A172 (cell line): ENCODE measurements at places on chromosomes 11 and 22. TPM values are rescaled to one million over a fixed set of nuclear protein-coding genes. Genes with fewer than 3 reads are reported as not detected.

Gene OR52N2
- total RNA-seq: not detected in 2 replicates

Gene P2RX6
- total RNA-seq: 2.8 and 3.5 TPM in 2 replicates

Gene XKR3
- total RNA-seq: 0.14 TPM in 1 of 2 replicates, not detected in the other

Gene ASPHD2
- 4.0 and 4.5 TPM in 2 replicates for total RNA-seq

Gene CDCA5
- 40.0 and 49.5 TPM in 2 replicates for total RNA-seq

Gene ME3
- 0.72 and 4.2 TPM in 2 replicates for total RNA-seq

Gene CRYBA4
- not detected in 2 replicates for total RNA-seq

Gene UBQLNL
- not detected in 2 replicates for total RNA-seq

Gene UEVLD
- total RNA-seq: 52.6 and 61.7 TPM in 2 replicates

Gene CST6
- not detected in 2 replicates for total RNA-seq

Gene CCDC87
- total RNA-seq: 0.31 and 1.2 TPM in 2 replicates

Gene PYGM
- total RNA-seq: 0.12 TPM in 1 of 2 replicates, not detected in the other

Gene OOSP2
- total RNA-seq: not detected in 2 replicates

Gene FADS3
- 139 and 190 TPM in 2 replicates for total RNA-seq

Gene OR2AT4
- 0.02 TPM in 1 of 2 replicates, not detected in the other for total RNA-seq

Gene NAALADL1
- not detected in 2 replicates for total RNA-seq

Gene CHRM1
- 0.02 TPM in 1 of 2 replicates, not detected in the other for total RNA-seq

DNA sequence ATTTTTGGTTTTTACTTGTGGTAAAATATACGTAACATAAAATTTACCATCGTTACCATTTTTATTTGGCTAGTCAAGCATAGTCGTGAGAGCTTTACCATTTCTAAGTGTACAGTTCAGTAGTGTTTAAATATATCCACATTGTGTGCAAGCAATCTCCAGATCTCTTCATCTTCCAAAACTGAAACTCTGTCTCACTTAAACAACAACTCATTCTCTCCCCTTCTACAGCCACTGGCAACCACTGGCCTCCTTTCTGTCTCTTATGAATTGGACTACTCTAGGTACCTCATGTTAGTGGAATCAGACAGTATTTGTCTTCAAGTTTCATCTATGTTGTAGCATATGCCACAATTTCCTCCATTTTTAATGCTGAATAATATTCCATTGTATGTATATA is 37.4 kb downstream of the SMC1B start:
- DNase-seq: no peak

- DNase-seq: no peak
These were observed 314.2 kb downstream of the BLID start for GRCh38 chr11:121801781-121802180.

- no peak for DNase-seq
These were observed 67.3 kb upstream of the KCNQ1OT1 start for GRCh38 chr11:2767071-2767470.

DNA sequence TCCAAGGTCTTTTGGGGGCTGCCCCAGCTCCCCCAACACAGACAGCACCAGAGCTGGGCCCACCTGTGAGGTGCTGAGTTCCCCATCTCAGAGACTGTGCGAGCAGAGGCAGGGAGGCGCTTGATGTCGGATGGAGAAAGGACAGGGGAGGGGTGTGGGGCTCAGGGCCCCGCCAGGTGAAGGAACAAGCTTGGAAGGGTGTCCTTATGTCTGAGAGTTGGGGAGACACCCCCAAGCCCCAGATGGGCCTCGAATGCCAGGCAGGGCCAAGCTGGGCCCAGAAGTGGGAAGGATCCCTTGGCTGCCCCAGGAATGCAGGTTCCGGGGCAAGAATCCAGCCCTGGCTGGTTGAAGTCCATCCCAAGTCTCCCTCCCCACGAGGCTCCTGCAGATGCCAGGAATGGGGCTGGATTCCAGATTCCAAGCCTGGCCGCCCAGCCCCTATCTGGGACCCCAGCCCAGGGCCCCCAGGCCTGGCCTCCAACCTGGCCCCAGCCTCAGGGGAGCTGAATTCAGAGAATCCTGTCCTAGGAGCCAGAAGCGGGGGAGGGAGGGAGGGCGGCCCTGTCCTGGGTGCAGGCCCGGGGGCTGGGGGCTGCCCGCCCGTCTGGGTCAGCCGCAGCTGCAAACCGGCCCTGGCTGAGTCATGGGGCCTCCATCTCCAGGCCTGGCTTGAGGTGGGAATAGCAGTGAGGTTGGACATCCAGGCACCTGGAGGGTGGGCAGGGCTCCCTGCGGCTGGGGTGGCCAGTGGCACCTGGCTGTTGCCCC is 50.9 kb downstream of the CDKN1C start:
- DNase-seq: peak; percentile 33

- no peak for DNase-seq
These were observed 523.0 kb downstream of the METTL15 start for GRCh38 chr11:28631148-28631547.

GRCh38 chr11:23556163-23556750 is 696.0 kb upstream of the CCDC179 start:
- no peak for DNase-seq

- DNase-seq: no peak
These were observed 58.5 kb upstream of the ANO1 start for GRCh38 chr11:70019576-70020011.

- no peak for DNase-seq
These were observed 20.5 kb upstream of the SORL1-AS1 start for GRCh38 chr11:121473064-121473777.

GRCh38 chr11:59611570-59612565 is 3.7 kb downstream of the OSBP start:
- DNase-seq: no peak

DNA sequence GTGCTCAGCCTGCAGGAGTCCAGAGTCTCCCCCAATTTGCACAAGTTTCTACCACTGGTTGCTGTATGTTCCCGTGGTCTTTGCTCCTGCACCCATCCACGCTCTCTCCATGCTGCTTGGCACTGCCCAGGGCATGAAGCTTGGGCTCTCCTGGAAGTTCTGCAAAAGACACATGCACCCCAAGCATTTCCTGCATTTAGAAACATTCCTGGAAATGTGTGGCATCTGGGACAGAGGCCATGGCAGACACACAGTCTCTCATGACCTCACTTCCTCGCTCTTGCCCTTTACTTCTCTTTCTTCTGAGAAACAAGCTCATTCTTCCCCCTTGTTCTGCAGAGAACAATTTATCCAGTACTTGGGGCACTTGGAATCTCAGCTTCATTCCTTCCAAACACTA is 489.5 kb downstream of the BUD13 start:
- DNase-seq: no peak

DNA sequence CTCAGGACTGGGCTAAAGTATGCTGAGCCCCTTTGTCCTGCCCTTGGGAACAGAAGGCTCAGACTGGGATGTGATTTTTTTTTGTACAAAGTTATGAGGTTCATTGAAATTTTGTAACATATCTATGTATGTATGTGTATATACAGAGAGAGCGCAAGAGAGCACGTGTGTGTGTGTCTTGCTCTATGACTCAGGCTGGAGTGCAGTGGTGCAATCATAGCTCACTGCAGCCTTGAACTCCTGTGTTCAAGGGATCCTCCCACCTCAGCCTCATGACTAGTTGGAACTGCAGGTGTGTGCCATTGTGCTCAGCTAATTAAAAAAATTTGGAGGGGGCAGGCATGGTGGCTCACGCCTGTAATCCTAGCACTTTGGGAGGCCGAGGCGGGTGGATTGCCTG is 5.7 kb downstream of the TMEM25 start:
- no peak for DNase-seq

- no peak for DNase-seq
These were observed 12.8 kb downstream of the TSKU start for GRCh38 chr11:76795936-76796441.

- no peak for DNase-seq
These were observed 13.4 kb downstream of the RAB36 start for GRCh38 chr22:23158516-23159290.

- DNase-seq: no peak
These were observed 12.6 kb upstream of the GLYATL1 start for GRCh38 chr11:58926695-58927094.

- no peak for DNase-seq
These were observed 10.8 kb downstream of the TP53I11 start for GRCh38 chr11:44939673-44940395.

GRCh38 chr11:20474176-20474881 is 86.8 kb downstream of the PRMT3 start:
- DNase-seq: no peak

DNA sequence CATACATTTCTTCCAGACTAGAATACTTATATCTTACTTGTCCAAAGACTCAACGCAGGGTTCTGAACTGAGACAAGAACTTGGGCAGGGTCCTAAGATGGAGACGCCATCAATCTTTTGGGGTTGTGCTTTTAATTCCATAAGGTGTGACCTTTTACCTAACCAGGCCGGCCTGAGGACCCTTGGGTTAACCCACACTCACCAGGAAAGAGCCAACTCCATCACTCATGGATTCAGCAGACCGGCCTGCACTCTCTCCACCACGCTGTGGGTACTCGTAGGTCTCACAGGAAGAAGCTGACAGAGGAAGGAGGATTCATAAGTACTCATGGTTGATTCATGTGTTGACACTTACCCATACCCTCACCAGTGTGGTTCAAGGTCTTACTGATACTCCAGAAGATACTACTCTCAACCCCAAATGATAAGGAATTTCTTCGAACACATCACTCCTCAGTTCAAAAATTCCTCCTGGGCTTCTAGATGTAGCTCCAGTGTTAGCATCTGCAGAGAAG is 36.2 kb downstream of the USP35 start:
- no peak for DNase-seq

GRCh38 chr11:115199481-115200069 is 304.6 kb downstream of the CADM1 start:
- peak; percentile 4 for DNase-seq

- no peak for DNase-seq
These were observed 70.1 kb upstream of the TTLL12 start for GRCh38 chr22:43256976-43257545.

- no peak for DNase-seq
These were observed 90.4 kb downstream of the RBFOX2 start for GRCh38 chr22:35938226-35938625.

DNA sequence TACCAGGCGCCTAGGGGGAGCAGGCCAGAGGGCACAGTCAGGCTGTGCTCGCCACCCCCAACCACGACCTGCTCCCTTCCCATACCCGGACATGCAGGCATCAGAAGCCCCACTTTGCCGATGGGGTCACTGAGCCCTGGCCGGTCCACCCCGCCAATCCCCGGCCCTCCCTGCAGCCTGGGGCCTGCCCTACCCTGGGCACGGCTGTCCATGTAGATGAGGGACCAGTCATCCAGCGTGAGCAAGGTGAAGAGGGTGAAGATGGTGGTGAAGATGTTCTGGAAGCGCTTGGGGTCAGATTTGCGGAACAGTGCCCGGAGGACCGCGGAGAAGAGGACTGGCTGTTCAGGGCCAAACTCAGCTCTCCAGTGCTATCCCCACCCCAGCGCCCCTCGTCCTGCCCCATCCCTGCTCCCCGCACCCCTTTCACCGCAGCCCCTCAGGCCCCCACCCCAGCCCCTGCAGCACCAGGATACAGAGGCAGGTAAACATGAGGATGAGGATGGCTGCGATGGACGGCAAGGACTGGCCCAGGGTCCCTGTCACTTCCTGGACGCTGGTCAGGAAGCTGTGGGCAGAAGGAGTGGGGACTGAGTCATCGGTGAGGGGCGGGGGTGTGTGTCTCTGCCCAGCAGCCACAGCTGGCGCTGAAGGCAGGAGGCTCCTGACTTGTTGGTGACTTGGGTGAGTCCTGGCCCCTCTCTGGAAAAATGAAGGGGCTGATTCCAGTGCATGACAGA is 5.5 kb downstream of the CATSPER1 start:
- DNase-seq: peak; percentile 93

GRCh38 chr11:94141511-94142307 is 13.1 kb downstream of the PANX1 start:
- no peak for DNase-seq

DNA sequence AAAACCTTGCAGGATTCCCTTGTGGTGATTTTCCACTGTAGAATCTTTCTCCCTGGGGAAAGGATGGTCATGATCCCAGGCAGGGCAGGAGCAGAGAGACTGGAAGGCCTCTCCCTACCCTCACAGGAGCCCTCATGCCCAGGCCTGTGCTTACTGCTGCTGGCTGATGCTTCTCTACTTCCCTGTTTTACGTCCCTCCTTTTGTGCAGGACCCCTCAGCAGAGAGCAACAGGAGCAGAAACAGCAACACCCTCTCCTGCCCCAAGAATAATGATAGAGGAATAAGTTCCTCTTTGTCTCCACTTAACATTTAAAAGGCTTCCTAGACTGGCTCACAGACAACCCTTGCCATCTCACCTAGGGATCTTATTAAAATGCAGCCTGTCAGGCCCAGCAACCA is 3.6 kb downstream of the ISX start:
- DNase-seq: no peak

DNA sequence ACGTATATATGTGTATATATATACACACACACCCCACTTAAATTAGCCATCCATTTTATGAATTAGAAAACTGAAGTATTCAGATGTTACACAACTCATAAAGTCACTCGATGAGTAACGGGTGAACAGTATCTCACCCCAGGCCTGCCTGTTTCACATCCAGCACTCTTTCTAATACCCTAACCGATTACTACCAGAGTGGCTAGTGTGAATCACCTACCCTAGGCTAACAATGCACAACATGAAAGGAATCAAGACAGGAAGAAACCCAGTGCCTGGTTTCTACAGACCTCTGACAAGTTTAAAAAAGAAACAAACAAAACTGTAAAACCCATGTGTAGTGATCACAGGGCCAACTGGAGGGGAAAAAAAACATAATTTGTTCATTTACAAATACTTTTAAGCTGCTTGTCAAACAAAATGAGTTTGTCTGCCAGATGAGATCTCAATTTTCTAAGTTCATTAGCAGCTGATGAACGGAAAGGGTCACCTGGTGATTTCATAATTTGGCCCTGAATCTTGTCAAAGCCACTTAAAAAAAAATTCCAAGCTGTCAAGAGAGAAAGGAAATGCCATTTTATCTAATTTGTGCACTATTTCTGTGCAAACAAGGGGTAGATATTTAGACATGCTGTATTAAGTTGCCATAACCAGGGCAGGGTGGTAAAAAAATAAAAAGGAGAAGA is 134.8 kb downstream of the LARGE1 start:
- DNase-seq: peak; percentile 4

- DNase-seq: peak; percentile 7
These were observed 13.6 kb upstream of the EED start for GRCh38 chr11:86230921-86231434.

DNA sequence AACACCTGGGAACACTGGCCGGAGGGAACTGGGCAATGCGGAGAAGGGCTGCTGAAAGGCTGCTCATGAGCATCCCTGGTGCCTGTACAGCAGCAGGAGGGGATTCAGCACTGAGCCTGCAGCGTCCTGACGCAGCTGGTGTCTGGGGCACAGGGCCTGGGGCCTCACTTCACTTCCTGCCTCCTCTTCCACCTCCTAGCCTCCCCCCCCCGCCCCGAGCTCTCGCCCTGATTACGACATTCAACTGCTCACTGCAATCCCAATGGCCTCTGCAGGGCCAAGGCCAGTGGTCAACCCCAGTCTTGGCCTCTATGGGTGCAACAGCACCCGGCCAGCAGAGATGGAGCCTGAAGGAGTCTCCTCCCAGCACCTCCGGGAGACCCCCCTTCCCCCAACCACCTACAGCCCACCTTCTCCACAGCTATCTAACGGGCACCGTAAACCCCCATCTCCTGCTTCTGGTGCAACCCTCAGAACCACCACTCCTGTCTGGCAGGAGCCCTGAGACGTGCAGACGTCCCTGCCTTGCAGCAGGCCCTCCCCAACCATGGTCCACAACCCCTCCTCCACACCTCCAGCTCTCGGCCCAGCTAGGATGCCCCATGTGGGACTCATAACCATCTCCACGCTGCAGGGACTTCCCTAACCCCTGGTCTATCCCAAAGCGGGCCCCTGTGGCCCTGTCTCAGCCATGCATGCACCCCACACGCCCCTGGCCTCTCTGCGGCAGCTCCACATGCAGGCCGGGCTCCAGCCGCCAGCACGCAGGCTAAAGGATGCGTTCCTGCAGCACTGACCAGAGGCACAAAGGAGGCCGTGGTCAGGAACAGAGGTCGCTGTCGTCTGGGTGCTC is 38.2 kb downstream of the BRD1 start:
- no peak for DNase-seq
